ENCODE measurements at places on chromosomes 1 and 21.
A peak's percentile ranks its signal among the peaks of the same experiment; 100 is the strongest.

DNA sequence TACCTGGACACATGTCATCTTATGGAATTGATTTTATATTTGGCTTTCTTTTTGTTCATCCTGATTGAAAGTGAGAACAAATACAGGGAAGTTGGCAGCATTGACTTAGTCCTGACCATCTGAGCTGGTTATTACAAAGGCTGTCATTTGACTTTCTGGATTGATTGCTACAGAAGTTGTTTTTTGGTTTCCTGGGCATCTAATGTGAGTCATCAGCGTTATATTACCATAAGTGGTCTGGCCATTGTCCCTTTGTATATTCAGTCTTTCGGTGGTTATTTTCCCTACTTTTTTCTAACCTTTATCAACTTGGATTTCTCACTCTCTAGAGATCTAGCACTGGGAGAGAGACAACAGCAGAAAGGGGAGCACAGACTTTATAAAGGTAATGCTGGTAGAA, 1646.5 kb downstream of the MRPL39 start:
- DNase-seq, result no peak

GRCh38 chr21:34072145-34073031, 990 bp upstream of the MRPS6 start:
- DNase-seq, result peak; percentile 16

DNA sequence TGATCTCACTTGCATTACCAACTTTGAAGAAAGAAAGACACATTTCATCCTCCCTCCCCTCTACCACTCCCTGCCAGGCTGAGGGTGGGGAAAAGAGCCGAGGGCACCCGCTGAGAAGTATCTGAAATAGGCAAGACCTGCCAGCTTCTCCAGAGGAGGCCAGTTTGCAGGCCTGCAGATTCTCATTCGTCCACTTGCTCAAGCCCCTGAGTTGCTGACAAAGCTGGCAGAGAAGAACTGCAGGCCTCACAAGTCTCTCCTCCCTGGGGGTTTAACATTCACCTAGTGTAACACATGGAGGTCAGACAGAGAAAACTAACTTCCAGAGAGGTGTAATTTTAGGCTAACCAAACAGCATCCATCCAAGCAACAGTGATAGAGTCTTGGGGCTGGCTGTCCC, 376.4 kb downstream of the HHAT start:
- DNase-seq, result no peak

DNA sequence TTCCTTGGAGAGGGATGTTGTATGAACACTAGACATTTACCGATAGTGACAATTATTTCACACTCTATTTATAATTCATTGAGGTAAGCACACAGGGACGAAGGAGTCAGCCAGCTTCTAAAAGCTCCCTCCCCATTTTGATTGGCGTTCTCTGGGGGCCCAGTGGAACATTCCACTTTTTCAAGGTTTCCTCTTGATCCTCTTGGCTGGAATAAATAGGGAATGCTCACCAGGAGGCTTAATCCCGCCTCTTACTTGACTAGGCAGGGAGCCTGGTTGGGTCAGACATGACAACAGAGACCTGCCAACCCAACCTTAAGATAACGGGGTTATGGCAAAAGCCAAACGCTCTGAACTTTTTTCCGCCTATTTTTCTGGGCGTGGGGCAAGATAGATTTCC, 974 bp downstream of the ACTN2 start:
- no peak for DNase-seq

DNA sequence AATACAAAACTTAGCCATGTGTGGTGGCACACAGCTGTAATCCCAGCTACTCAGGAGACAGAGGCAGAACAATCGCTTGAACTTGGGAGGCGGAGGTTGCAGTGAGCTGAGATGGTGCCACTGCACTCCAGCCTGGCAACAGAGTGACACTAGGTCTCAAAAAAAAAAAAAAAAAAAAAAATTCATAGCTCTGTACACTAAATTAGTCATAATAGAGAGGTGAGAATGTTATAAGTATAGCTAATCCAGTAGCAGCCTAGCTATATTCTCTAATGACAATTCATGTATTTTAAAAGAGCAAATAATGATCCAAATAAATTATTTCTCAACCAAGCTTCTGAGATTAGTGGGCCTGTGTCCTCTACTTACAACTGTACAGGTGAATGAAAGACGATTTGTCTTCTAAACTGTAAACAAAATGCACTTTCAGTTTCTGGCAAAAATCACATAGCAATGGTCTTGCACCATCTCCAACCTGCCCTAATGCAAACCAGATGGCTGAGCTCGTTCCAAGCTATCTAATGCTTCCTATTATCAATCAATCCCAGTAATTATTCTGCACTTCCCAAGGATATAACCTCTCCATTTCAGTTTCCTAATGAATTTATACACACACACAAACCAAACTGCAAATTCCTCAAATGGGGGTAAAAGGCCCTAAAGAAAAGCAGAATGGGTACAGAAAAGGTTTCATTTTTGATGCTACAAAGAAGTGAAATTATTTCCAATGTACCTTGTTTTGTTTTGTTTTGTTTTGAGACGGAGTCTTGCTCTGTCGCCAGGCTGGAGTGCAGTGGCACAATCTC, 56.5 kb downstream of the GATAD2B start:
- DNase-seq, result no peak

DNA sequence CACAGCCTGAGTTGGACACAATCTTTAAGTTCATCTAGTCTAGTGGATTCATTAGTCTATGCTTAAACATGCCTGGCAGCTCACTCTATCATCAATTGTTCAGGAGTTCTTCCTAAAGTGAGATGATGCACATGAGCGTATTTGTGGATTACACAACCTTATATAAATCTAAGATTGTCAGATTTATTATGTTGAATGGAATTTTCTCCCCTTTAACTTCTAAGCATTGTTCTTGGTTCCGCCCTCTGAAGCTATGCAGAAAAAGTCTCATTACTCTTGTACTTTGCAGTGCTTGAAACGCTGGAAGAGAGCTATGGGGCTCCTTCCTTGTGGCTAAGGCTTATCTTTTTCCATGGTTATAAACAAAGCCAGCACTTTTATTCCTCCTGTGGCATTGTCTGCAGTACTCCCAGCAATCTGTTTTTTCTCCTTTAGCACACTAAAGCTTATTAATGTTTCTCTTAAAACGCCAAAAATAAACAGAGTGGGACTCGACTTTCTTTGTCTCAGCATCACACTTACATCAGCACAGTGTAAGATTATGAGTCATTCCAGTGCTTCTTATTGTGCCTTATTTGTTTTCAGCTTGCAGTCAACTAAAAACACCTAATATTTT, 316.8 kb upstream of the CAMK1G start:
- DNase-seq, result no peak

- no peak for DNase-seq
Measured at GRCh38 chr1:6996371-6996770, 211.1 kb downstream of the CAMTA1 start.
